ENCODE measurements at places on chromosomes 1 and 21.

DNA sequence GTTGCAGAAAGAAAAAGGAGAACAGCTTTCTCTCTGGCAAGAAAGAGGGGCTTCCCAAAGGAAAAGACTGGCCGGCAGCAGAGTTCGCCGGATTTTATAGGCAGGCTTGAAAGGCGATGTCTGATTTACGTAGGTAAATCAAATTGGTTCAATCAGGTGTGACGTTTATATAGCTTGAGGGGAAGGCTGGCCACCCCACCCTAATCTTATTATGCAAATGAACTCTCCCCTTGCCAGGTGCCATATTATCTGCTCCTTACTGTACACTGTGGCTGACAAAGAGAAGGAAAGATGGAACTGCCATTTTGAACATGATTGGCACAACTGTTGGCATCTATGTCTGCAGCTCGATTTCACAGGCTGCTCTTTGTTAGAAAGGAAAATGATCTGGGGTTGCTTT is 16.8 kb upstream of the INTS3 start:
- H3K36me3 ChIP-seq = no peaks in the 10 kb centered on the region
- peaks cover 12% of the 10 kb centered on the region for H3K27me3 ChIP-seq
- no peak for DNase-seq
- H3K27ac ChIP-seq = no peak overlapping the region
- peaks cover 10% of the 10 kb centered on the region for H3K4me1 ChIP-seq

DNA sequence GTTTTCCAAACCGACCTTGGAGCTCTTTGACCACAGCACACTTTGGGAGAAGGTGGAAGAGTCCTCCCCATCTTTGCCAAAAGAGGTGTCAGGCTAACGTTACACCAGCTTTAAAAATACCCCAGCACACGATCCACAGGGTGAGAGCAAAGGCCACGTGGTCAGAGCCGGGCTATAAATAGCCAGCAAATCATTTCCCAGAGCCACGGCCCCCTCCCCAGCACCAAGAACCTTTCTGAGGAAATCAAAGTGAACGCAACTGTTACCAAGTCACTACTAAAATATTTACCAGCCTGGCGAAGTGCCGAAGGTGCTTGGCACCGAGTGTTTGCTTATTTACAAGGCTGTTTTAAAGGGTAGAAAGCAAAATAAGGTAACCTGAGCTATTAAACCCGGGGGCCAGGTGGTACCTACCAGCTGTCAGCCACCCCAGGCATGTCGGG is 72.4 kb downstream of the CASZ1 start:
- no peak overlapping the region for H3K4me3 ChIP-seq
- peaks cover 2% of the 10 kb centered on the region for H3K27me3 ChIP-seq
- H3K4me1 ChIP-seq = no peaks in the 10 kb centered on the region

DNA sequence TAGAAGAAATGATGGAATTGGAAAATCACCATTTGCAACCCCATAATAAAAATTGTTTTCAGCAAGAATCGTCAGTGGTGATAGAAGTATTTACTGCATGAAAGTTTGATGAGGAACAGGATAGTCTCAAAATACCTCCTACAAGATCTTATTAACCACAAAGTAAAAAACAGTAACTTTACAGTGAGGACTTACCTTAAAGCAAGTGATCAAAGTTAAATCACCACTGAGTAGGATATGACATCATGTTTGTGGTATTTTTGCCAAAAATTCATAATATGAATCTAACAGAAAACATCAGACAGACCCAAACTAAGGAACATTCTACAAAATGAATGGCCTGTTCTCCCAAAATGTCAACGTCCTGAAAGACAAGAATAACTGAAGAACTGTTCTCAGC is 19.9 kb downstream of the ALDH9A1 start:
- DNase-seq = no peak
- no peak overlapping the region for H3K27ac ChIP-seq
- H3K4me3 ChIP-seq = no peak overlapping the region
- H3K4me1 ChIP-seq = peaks cover 21% of the 10 kb centered on the region
- no peaks in the 10 kb centered on the region for H3K27me3 ChIP-seq

DNA sequence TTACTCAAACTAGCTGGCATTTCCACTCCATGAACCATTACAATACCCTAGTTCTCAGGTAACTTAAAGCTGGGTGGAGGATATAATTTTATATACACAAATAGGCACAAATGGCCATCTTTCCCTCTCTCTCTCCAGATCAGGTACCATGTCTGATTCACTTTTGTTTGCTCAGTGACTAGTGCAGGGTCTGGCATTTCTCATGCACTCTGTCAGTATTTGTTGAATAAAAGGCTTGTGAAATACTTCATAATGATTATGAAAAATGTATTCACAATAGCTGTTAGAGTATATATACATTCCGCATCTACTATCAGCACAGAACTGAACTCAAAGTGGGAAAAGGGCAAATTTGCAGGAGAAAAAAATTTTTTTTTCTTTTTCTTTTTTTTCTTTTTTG is 510.2 kb upstream of the USP24 start:
- H3K4me1 ChIP-seq = no peaks in the 10 kb centered on the region
- no peaks in the 10 kb centered on the region for H3K27me3 ChIP-seq
- DNase-seq = no peak
- H3K4me3 ChIP-seq = no peak overlapping the region
- no peaks in the 10 kb centered on the region for H3K36me3 ChIP-seq

- no peaks in the 10 kb centered on the region for H3K36me3 ChIP-seq
- no peak overlapping the region for H3K4me3 ChIP-seq
- H3K4me1 ChIP-seq = no peaks in the 10 kb centered on the region
- H3K27ac ChIP-seq = no peak overlapping the region
Measured at GRCh38 chr1:11563560-11564069, 84.7 kb downstream of the DISP3 start.

GRCh38 chr1:24392982-24393650 is 20.5 kb downstream of the STPG1 start:
- no peak for DNase-seq
- H3K4me1 ChIP-seq = peaks cover 30% of the 10 kb centered on the region
- no peak overlapping the region for H3K4me3 ChIP-seq
- H3K27ac ChIP-seq = peak overlapping the region; percentile 79
- peaks cover 3% of the 10 kb centered on the region for H3K36me3 ChIP-seq

DNA sequence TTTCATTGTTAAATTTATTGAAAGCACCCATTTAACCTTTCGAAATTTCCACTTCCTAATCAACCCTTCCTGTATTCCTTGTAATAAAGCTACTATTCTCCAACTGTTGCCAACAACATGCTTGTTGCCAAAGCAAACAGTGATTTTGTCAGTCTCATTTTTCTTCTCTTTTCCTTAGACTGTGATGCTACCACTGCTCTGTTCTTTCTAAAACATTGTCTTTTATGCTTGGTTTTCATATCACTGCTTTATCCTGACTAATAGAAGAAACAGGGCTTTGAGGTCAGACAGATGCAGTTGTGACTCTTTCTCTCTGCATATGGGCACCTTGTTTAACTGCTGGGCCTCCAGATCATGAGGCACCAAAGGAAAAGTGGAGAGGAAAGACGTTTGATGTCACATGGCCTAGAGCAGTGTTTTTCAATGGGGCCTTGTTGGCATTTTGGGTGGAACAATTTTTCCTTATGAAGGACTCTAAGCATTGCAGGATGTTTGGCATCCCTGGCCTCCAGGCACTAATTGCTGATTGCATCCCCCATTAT is 56.1 kb downstream of the HMCN1 start:
- H3K27ac ChIP-seq = no peak overlapping the region
- H3K27me3 ChIP-seq = peaks cover 4% of the 10 kb centered on the region
- H3K4me1 ChIP-seq = no peaks in the 10 kb centered on the region
- H3K4me3 ChIP-seq = no peak overlapping the region
- no peaks in the 10 kb centered on the region for H3K36me3 ChIP-seq

DNA sequence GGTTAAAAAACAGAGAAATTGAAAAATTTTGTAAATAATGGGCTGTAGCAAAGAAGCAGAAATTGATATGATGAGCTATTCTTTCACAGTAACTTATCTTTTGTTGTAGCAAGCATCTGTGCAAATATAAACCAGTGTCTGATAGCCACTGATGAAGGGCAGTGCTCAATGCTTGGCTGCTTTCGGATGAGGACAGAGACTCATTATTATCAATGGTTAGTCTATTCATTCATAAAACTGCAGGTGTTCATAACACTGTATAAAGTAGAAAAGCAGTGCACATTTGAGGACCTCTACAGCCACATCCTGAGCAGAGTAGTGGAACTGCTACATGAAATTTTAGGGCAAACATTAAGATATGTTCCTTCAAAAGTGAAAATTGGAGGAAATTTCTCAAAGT is 107.2 kb downstream of the FAF1 start:
- H3K36me3 ChIP-seq = peaks cover 10% of the 10 kb centered on the region
- no peaks in the 10 kb centered on the region for H3K27me3 ChIP-seq
- DNase-seq = no peak
- H3K4me3 ChIP-seq = no peak overlapping the region
- no peaks in the 10 kb centered on the region for H3K4me1 ChIP-seq

DNA sequence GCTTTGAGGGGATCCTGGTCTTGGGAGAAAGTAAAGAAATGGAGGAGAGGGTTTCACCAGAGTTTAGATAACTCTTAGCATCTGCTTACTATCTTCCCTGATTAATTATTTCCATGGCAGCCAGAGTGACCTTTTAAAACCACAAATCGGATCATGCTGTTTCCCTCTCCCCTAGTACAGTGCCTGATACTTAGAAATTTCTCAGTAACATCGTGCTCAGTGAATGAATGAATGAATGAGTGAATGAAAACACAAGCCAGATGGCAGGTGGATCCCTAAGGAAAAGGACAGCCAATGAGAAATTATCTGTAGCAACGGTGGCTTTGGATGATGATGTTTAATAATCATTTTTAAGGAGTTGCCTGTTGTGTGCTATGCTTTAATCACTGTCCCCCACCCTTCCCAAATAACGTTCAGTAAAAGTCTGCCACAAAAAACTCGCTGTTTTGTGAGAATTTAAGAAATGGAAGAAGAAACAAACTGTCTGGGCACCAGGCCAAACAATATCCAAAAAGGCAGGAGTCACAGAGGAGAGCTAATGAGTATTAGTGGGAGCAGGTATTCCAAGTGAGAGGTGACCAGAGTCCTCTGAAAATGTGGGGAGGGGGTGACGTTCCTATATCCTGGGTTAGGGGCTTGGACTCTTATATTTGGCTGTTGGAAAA is 737 bp upstream of the SMAP2 start:
- H3K27me3 ChIP-seq = peaks cover 3% of the 10 kb centered on the region
- peak overlapping the region; percentile 97 for H3K4me3 ChIP-seq
- H3K27ac ChIP-seq = peak overlapping the region; percentile 87
- no peak for DNase-seq

All from activated T-helper 1 cell treated with anti-CD3 and anti-CD28 coated beads, Interleukin-12 subunit alpha, Interleukin-12 subunit beta, Interleukin-2, Interleukin-4 antibody, amounts not matched to agents 30 ng/mL and 10 ng/mL and 1 ng/mL, durations not matched to agents 14 hours and 24 hours and 36 hours (primary cell).